Cardiac septum (tissue), 1 donor: ENCODE measurements at places on chromosomes 7 and 10.

DNA sequence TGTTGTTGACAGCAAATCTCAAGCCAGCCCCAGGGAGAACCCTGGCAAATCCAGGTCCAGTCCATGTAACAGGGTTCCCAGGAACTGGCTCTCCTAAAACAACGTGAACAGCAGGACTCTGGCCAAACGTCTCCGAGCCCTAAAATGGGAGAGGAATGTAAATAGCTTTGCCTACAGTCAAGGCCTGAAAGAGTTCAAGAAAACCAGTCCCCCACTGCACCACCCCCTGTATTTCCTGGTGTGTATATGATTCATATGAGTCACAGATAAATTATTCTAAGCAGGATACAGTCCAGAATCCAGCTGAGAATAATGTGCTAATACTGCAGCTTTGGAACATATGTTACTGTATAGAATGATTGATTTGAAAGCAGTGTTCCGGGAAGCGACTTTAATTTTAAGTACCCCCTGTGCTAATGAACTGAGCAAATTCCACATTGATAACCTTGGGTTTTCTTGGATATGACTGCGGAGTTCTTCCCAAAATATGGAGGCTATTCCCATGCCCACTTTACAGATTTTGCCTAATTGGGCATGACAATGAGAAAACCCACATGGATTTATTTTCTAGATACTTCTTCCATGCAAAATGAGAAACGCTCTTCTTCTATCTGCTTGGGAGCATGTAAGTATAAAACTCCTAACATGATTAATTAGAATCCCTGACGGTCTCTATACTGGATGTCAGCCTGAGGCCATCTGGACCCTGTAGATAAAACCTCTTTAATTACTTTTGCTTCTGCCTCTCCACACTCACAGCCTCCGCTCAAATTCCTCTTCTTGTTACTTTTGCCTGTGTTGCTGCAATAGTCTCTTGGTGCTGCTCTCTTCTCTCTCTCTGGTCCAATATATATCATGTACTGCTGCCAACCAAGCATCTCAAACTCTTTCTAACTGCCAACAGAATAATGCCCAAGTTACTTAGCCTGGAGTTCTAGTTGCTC is 50.2 kb downstream of the LAMB4 start:
- DNase-seq, result no peak

DNA sequence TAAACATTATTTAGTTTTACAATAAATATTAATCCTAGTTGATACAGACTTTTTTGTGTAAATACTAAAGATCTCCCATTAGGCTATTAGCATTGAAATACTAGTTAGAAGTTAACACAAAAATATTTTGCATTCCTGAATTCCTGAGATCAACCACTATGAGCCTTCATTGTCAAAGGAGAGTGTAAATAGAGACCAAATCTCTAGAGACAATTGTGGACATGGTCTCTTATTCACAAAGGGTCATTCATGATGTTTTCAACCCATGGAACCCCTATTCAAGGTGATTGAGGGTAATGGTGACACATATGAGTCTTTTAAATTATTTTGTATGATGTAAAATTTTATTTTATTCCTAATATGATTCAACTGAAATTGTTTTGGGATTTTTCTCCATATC is 1454.8 kb upstream of the LRRTM3 start:
- no peak for DNase-seq

- DNase-seq, result no peak
Observed at GRCh38 chr10:113340282-113340681, 212.6 kb upstream of the HABP2 start.

GRCh38 chr10:58867683-58868082 is 308.8 kb upstream of the PHYHIPL start:
- no peak for DNase-seq

GRCh38 chr10:59033622-59034021 is 142.8 kb upstream of the PHYHIPL start:
- no peak for DNase-seq
